ENCODE measurements at places on chromosomes 11 and 22.

DNA sequence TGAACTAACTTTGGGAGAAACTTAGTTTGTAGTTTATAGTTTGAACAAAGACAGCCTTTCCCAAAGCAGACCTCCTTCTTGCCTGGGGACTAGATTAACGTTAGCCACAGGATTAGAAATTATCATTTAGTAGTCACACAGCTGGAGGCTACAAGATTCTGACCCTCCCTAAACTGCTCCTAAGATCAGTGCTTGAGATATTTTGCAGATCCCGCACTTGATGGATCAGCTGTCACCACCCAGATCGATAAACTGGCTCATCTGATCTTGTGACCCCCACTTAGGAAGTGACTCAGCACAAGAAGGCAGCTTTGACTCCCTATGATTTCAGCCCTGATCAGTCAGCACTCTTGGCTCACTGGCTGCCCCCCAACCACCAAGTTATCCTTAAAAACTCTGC is 1.6 kb downstream of the SLC22A24 start:
- DNase-seq, result peak; percentile 44

DNA sequence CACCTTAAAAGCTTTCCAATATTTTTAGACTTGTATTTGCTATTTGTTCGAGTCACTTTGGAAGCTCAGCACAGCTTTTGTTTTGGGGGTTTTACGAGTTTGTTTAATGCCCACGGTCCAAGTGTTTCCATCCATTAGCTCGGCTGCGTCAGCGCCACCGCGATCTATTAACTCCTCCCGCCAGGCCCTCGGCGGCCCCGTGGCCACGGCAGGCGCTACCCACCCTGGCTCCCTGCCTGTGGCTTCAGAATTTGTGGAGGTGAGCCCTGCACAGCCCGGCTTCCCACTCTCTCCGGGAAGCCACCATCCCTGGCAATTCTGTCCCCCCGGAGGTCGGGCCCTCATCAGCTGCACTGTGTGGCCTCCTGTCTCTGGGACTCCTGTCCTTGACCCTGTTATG is 648.5 kb downstream of the BRD1 start:
- DNase-seq, result no peak

DNA sequence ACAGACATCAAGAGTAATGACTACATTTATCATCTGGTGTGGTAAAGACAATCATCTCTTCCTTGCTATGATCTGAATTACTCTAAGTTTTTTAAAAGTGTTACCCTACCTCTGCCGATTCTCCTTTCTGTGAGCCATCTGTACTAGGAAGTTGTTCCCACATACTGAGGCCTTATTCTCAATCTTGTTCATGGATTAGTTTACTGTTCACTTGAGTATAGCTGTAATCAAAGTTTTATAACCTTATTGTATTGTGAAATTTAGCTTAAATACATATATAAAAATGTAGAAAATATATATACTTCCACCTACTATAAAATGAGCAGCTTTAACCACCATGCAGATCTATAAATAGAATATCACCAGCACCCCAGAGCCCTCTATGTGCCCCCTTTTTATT is 2.4 kb upstream of the OR8D2 start:
- DNase-seq, result no peak

- no peak for DNase-seq
These were observed 620.1 kb upstream of the KIRREL3 start for GRCh38 chr11:127620671-127621070.

DNA sequence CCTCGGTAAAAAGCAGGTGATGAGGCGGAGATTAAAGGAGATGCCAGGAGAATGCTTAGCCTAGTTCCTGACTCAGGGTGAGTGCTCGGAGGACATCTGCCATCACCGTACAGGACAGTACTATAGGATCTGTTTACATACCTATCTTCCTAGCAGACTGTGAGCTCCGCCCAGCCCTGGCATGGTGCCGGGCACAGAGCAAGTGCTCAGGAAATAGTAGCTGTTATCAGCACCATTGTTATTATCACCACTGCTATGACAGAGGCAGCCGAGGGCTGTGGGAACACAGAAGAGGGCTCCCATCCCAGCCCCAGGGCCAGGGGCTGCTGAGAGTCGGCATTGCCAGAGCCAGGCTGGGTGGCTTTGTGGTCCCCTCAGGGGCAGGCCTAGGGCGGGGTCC is 642 bp upstream of the SEPTIN3 start:
- no peak for DNase-seq

- no peak for DNase-seq
These were observed 566 bp downstream of the ATP6V1E1 start for GRCh38 chr22:17627961-17628405.

GRCh38 chr22:49967706-49968208 is 7.2 kb downstream of the PIM3 start:
- peak; percentile 48 for DNase-seq

- DNase-seq, result no peak
These were observed 30.7 kb upstream of the MUC5AC start for GRCh38 chr11:1126935-1127663.

DNA sequence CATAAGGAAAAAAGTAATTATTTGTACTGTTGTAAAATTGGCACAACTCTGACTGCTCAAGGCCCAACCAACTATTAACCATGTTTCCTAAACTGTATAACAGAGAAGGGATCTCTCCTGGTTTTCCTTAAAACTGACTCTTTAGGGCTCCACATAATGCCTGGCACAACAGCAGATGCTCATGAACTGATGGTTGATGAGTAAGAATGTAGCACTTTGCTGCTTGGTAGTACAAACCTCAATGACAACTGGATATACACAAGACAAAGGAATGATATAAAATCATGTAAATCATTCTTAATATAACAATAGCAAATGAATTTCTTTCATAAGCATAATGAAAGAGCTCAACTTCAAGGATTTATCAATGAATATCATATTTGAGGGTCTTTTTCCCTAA is 11.7 kb downstream of the MSANTD2 start:
- DNase-seq, result no peak

DNA sequence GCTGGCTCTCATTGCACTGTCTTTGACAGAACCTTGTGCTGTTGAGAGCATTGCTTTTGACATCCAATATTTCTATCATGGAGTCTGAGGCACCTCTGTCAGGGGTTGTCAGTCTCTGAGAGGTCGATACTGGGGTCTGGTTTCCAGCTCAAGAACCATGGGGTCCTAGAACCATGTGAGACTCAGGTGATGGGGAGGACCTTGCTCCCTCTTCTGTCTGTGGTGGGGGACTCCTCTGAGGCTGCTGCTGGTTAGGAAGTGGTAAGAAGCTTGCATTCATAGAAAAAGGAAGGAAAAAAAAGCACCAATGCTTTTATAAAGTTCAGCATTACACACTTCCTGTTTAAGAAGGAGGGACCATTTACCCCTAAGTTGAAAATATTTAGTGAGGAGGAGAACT is 91.8 kb upstream of the CD44 start:
- DNase-seq, result no peak

DNA sequence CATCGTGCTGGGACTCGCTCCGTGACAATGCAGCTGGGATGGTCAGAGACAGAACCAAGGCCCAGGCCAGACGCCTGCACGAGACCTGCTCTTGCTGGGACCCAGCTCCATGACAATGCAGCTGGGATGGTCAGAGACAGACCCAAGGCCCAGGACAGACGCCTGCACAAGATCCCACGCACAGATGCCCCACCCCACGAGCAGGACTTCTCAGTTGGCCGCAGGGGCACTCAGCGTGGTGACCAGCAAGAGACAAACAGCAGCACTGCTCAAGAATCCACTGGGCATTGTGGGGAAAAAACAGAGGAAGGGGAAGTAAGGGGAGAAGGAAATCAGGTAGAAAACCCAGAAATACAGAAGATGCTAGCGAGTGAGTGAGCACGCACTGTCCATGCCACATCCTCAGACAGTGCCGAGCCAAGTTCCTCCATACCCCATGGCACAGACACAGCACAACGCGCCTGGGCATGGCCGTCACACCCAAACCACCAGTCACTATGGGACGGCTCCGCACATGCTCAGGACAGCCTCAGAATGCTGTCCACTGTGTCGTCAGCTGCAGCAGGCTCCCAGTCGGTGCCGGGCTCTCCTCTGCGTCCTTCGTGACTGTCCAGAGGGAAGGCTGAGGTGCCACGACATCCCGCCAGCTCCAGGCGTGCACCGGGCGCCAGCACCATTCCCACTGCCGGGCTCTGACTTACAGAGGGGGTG is 44.5 kb downstream of the BRD1 start:
- no peak for DNase-seq

GRCh38 chr22:50673231-50674129 is 857 bp downstream of the SHANK3 start:
- no peak for DNase-seq

DNA sequence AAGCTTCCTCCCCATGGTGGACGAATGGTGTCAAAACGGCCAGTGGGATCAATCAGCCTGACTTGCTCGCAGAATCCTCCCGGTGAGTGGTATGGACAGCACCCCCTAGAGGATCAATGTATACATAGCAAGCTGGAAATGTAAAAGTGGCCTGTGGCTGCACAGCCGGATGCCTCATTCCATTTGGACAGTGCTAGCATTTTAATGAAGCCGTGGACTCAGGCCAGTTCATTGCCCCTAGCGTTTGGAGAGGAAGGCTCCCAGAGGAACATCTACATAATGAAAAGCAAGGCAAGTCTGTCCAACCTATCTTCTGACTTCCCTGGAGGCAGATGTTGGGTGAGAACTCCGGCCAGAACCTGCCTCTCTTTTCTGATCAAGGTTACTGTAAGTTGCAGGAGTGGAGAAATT is 942.3 kb downstream of the NTM start:
- peak; percentile 6 for DNase-seq

DNA sequence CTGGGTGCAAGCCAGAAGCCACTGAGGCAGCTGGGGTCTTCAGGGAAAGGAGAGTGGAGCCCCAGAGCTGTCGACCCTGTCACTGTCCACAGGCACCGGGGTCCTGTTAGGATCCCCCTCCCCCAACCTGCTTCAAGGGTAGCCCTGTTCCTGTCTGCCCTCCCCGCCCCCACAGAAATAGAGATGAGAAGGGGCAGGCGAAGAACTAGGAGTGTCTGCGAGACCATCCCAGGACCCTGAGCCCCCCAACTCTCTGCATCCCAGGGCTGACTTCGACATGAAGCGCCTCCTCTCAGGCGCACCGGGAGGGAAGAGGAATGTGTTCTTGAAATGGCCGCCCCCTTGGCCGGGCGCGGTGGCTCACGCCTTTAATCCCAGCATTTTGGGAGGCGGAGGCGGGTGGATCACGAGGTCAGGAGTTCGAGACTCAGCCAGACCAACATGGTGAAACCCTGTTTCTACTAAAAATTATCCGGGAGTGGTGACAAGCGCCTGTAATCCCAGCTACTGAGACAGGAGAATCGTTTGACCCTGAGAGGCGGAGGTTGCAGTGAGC is 607 bp upstream of the ZNF70 start:
- no peak for DNase-seq

DNA sequence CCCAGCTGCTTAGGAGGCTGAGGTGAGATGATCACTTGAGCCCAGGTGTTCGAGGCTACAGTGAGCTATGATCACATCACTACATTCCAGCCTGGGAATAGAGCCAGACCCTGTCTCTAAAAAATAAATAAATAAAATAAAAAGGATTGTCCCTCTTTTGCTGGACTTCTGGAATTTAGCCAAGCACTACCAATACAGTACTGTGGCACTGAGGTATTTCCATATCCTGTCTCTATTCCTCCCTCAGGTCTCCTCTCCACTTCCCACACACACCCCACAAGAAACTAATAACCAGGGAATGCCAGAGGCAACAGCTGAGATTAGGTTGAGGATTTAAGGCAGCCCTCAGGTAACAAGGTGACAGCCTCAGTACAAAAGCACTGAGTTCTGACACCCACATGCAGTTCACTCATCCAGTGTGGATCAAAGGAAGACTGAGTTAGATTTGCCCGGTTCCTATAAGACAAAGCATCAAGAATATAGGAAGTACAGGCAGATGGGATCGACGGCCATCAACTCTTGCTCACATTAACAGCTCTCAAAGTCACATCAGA is 4.5 kb upstream of the PPP2R1B start:
- no peak for DNase-seq

DNA sequence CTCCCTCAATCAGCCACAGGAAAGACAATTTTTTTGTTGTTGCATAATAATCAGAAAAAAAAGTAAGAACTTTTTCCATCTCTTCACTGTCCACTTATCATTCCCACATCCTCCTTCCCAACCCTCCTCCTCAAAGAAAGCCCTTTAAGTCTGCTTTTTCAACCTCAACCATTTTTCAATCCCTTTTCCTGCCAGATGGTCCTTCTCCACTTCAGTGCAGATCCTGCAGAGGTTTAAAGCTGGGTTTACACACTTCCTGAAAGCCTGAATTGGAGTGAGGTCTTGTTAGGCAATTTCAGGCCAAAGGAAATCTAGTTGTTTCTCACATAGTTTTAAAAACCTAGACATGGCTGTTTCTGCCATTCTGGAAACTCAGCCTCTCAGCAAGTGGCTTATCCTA is 78.3 kb downstream of the RPL27A start:
- peak; percentile 92 for DNase-seq

DNA sequence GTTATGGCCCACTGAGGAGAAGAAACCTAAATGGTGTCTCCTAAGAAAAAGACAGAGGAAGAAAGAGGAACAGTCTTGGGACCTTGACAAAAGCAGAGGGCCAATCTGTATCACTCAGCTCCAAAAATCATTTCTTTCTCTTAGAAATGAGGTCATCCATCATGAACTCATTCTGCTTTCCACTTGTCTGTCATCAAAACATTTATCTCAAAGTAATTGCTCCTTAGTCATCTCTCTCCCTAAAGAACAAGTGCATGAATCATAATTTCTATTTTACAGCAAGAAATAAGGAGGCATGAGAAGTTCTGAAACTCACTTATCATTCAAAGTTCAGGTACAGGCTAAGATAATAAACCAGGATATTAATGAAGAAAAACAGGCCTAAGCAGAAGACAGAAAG is 375.6 kb downstream of the KCNA4 start:
- no peak for DNase-seq

DNA sequence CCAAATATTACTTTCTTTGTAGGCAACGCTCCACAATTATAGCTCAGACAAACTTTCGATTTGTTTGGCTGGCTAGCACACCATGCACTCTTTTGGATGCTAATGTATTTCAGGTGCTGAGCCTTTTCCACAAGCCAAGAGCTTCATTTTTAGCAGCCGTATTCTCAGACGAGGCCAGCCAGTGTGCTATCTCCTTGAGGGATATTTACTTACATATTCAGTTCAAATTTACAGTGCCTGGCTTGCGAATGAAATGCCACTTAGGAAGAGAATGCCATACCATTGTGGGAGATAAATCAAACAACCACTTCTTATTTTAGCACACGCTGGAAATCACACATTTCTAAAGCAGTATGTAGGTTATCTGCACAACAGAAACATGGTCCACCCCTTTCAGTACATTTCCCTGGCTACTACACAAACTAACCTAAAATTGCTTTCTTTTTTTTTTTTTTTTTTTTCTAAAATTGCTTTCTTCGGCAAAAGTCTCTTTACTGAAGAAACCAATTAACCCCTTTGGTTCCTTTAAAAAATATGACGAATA is 236.9 kb downstream of the CADM1 start:
- DNase-seq, result no peak

DNA sequence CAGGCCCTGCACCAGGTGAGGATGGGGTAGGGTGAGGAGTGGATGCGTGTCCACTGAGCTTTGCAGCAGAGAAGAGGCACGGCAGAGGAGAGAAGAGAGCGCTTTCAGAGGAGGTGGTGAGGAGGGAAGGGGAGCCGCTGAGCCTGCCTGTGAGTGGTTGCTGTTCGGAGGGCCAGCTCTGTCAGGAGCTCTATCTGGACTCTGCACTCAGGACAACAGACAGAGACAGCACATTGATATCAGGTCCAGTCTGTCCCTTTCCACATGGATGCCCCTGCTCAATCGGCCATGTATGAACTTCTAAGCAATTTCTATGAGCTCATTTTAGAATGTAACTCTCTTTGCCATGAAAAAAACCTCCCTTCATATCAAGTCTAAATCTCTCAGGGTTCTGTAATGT is 158.6 kb downstream of the KIRREL3 start:
- no peak for DNase-seq

- peak; percentile 44 for DNase-seq
These were observed 32.2 kb downstream of the ART5 start for GRCh38 chr11:3609416-3610265.
